ENCODE measurements at places on chromosomes 12 and 14. TPM values are rescaled to one million over a fixed set of nuclear protein-coding genes. Genes with fewer than 3 reads are reported as not detected.
A peak's percentile ranks its signal among the peaks of the same experiment; 100 is the strongest.

The ESRRB gene
- total RNA-seq: 0.27 TPM

The ZFHX2 gene
- total RNA-seq: 1.0 TPM

The AQP6 gene
- total RNA-seq: not detected

The GPR65 gene
- 16.9 TPM for total RNA-seq

DNA sequence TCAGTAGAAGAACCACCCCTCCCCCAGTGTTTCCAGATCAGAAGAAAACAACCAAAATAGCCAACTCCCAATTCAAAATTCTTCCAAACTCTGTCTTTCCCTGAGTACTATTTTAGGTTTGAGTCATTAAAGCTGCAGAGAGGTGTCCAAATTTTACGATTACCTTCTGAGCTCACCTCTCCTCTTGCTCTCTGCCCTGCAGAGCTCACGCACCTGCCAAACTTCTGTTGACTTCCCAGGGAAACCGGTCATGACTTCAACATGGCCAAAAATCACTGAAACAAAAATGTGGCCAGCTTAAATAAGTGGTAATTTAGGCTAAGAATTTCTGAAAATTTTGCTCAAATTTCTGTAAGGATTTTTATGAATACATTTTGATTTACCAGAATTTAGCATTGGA, 70.9 kb upstream of the OTX2 start:
- H3K36me3 ChIP-seq: no peaks in the 10 kb centered on the region
- H3K4me3 ChIP-seq: no peak overlapping the region
- peaks cover 12% of the 10 kb centered on the region for H3K27me3 ChIP-seq
- DNase-seq: no peak

DNA sequence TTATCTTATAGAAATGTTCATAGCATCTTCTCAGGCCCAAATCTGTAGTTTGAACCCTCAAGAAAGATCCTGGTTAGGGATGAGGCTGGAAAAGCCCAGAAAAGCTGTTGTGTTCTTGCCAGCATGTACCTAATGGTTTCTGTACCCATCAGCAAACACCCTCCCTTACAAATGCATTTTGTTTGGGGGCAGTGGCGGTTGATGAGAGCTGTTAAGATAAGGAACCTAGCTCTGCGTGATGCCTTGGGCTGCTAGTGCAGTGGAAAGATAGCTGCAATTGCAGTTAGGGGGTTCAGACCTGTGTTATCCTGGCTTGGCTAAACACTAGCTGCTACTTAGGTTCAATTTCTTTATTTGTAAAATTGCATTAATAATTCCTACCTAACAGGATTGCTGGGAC, 3.6 kb downstream of the TPH2 start:
- H3K4me1 ChIP-seq: peaks cover 2% of the 10 kb centered on the region
- H3K27ac ChIP-seq: no peak overlapping the region
- no peaks in the 10 kb centered on the region for H3K36me3 ChIP-seq
- DNase-seq: no peak
- H3K27me3 ChIP-seq: peaks cover 50% of the 10 kb centered on the region

- H3K4me3 ChIP-seq: no peak overlapping the region
- peaks cover 7% of the 10 kb centered on the region for H3K27me3 ChIP-seq
- no peak overlapping the region for H3K27ac ChIP-seq
- no peak for DNase-seq
- no peaks in the 10 kb centered on the region for H3K36me3 ChIP-seq
Observed at GRCh38 chr14:104664588-104664987, 24.8 kb upstream of the INF2 start.

DNA sequence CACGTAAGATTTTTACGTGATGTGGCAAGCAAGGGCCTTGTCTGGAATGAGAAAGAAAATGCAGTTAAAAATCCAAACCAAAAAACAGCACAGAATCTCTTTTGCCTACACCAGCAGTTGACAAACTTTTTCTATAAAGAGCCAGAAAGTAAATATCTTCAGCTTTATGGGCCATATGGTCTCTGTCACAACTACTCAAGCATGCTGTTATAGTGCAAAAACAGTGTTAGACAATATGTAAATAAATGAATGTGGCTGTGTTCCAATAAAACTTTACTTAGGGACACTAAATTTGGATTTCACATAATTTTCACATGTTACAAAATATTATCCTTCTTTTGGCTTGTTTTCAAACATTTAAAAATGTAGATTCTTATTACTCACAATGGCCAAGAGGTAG, 6.2 kb upstream of the ELK3 start:
- no peak for DNase-seq
- H3K4me3 ChIP-seq: no peak overlapping the region
- no peaks in the 10 kb centered on the region for H3K27me3 ChIP-seq
- H3K27ac ChIP-seq: no peak overlapping the region

GRCh38 chr12:51932218-51933076, 19.1 kb upstream of the ACVR1B start:
- H3K4me1 ChIP-seq: no peaks in the 10 kb centered on the region
- no peaks in the 10 kb centered on the region for H3K36me3 ChIP-seq
- no peak overlapping the region for H3K27ac ChIP-seq

DNA sequence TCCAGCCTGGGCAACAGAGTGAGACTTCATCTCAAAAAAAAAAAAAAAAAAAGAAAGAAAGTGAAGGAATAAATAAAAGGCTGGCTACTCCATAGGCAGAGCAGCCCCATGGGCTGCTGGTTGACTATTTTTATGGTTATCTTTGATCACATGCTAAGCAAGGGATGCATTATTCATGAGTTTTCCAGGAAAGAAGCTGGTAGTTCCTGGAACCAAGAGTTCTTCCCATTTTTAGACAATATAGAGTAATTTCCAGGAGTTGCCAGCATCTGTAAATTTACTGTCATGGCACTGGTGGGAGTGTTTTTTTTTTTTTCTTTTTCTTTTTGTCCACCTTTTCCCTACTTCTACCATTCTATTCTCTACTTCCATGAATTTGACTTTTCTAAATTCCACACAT, 24.2 kb downstream of the FGD4 start:
- peaks cover 1% of the 10 kb centered on the region for H3K27me3 ChIP-seq
- H3K36me3 ChIP-seq: no peaks in the 10 kb centered on the region
- no peak overlapping the region for H3K4me3 ChIP-seq
- H3K4me1 ChIP-seq: no peaks in the 10 kb centered on the region

DNA sequence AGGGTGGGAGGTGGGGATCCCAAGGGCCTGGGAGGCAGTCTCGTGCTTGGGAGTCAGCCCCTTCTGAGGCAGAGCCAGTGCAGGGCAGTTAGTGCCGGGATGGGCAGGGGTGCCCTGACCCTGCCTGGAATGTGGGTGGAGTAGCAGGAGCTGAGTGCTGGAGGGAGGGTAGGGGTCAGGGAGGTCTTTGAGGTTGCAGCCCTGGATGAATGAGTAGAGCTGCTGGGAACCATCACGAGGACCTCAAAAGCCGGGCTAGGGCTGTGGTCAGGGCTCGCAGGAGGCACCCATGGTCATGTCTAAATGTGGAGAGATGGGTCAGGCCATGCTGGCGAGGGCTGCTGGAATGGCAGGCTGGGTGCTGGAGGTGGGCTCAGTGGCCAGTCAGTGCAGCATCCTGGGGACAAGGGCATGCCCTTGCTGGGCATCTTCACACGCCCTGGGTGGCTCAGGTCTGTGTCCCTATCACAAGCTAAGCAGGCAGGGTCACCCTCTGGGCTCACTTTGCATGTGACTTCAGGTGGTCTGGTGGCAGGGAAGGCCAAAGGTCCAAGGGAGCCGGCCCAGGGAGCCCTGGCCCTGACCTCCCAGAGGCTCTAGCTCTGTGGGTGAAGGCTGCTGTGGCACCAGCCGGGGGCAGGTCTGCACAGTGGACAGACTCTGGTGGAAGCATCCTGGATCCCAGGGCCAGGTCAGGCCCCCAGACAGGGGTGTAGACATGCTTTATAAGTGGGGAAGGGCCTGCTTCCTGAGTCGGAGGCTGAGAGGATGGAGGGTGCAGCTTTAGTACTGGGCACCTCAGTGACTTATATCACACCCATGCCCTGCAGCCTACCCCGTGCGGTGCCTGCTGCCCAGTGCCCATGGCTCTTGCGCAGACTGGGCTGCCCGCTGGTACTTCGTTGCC, 24.5 kb downstream of the PAPLN start:
- no peak overlapping the region for H3K4me3 ChIP-seq
- peaks cover 2% of the 10 kb centered on the region for H3K27me3 ChIP-seq
- H3K27ac ChIP-seq: no peak overlapping the region
- no peaks in the 10 kb centered on the region for H3K36me3 ChIP-seq
- no peak for DNase-seq

GRCh38 chr12:51482929-51483697, 58.5 kb downstream of the SLC4A8 start:
- peak; percentile 66 for DNase-seq
- peaks cover 43% of the 10 kb centered on the region for H3K4me1 ChIP-seq
- H3K4me3 ChIP-seq: peak overlapping the region; percentile 70
- no peaks in the 10 kb centered on the region for H3K27me3 ChIP-seq
- H3K27ac ChIP-seq: peak overlapping the region; percentile 93

GRCh38 chr12:51592034-51592705, 1.1 kb downstream of the SCN8A start:
- H3K36me3 ChIP-seq: no peaks in the 10 kb centered on the region
- peaks cover 44% of the 10 kb centered on the region for H3K27me3 ChIP-seq
- H3K27ac ChIP-seq: no peak overlapping the region
- H3K4me3 ChIP-seq: peak overlapping the region; percentile 75
- DNase-seq: no peak

Data from activated CD8-positive, alpha-beta T cell treated with anti-CD3 and anti-CD28 coated beads for 36 hours (primary cell).